NCI-H446 treated with DMSO at 0.1 percent for 48 hours (cell line): ENCODE measurements at places on chromosomes 6 and 20.

GRCh38 chr6:78487401-78487800 lies 379.9 kb upstream of the IRAK1BP1 start:
- no peak for DNase-seq

- DNase-seq = no peak
Measured at GRCh38 chr6:17610835-17611234, 10.7 kb downstream of the FAM8A1 start.

GRCh38 chr20:36098364-36098763 lies 56.2 kb upstream of the EPB41L1 start:
- no peak for DNase-seq

GRCh38 chr20:8194721-8195120 lies 62.7 kb downstream of the PLCB1 start:
- DNase-seq = no peak

DNA sequence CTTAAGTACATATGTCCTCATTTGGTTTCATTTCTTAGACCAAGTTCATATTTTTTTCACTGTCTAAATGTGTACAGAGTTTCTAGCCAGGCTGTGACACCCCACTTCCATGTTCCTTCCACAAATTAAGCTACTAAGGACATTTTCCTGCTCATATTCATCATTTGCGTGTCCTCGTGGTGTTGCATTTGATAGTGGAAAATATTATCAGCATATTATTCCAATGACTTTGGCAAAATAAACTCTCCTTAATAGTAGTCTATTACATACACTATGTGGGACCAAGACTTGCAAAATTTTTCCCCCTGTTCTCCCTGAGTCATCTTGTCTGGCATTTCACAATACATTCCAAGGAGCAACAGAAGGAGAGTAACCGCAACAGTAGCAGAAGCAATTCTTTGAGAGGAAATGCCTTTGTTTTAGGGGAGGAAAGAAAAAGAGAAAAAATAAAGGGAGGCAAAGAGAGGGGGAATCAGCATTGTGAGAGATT lies 599.2 kb downstream of the COL12A1 start:
- DNase-seq = no peak

DNA sequence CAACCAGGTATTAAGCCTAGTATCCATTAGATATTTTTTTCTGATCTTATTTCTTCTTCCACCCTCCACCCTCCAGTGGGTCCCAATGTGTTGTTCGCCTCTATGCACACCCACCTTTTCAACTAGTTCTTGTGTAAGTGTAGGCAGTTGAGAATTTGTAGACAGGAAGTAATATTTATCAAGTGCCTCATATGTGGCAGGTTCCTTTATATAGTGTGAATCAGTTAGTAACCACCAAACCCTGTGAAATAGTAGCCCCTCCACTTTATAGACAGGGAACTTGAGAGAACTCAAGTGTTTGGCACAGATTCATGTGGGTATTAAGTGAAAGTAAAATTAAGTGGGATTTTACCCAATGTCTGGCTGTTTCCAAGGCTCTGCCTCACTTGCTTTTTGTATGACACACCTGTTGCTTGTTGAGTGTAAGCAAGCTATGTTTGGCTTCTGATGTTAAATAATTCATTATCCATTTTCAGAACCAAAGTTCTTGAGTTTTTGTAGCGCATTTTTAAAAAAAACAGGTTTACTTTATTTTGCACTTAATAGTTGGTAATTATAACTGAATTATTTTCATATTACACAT lies 24.8 kb downstream of the AFDN start:
- no peak for DNase-seq

DNA sequence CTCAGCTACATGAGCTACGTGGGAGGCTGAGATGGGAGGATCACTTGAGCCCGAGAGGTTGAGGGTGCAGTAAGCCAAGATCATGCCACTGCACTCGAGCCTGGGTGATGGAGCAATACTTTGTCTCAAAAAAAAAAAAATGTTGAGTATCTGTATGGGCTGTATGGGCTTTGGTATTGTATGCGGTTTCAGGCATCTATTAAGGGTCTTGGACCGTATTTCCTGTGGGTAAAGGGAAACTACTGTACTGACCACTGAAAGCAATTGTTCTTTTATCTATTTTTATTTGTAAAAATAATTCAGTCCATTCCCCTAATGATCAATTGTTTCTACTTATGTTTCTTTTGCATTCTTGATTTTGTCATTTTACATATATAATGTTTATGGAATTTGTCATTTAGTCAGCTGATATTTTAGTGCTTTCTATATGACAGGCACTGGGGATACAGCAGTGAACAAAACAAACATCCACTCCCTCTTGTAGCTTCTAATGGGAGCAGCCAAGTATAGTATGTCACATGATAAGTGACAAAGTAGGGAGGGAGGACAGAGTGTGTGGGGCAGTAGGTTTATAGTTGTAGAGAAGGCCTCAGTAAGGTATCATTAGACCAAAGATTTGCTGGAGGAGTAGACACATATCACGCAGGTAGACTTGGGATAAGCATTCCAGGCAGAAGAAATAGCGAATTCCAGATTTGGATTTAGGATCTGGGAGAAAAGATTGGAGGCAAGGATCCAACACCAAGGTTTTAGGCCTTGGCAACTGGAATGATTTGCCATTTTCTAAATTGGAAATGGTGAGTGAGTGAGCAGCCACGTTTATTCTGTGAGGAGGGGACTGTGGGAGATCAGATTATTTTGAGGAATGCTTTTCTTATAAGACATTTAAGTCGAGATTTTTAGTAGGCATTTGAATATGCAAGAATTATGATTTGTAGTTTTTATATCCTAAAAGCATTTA lies 6.0 kb downstream of the PCMT1 start:
- DNase-seq = no peak

DNA sequence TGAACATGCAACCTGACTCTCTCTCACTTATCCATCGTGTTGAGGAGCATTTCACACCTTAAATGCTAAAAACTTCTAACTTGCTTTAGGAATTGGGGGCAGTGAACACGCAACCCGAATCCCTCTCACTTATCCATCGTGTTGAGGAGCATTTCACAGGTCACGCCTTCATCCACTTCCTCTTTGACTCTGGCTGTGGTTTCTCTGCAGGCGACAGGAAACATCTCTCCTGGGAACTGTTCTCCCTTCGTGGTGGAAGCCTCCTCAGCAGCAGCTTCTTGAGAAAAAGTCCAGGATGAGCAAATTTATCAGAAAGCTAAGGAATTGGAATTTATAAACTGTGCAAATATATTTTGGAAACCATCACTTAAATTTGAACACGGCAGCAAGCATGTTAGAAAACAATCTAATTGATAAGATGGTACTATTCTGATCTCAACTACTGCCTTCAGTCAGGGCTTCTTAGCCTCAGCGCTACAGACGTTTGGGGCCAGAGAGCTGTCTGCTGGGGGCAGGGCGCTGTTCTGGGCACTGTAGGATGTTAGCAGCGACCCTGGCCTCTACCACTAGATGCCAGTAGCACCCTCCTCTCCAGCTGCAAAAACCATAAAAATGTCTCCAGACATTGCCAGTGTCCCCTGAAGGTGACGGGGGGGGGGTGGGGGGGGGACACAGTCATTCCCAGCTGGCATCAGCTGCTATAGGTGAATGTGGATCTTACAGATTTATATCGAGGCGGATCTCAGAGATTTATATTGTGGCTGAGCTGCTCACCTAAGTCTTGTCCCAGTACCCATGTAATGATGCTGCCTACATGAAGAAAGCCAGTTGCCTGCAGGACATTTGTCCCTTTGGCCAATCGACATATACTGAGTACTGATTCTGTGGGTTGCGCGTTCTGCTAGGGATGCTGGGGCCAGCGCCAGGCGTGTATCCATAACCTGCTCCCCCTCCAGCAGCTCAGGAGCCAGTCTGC lies 26.2 kb downstream of the CTCFL start:
- DNase-seq = no peak

DNA sequence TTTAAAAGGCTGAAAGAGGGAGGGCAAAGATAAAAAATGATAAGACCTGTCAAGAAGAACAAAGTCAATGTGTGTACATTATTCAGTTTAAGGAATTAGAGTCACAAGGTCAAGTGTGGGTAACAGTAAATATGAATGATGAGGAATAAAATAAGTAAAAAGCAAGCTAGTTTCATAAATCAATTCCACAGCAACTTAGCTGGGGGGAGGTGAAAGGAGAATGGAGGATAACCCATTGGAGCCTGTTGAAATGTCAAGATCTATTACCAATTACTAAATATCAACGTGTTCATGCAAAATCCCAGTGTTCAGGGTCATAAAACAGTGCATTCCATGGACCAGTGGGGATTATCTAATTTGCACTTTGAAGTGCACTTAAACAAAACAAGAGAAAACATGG lies 242.9 kb downstream of the TBX18 start:
- no peak for DNase-seq

DNA sequence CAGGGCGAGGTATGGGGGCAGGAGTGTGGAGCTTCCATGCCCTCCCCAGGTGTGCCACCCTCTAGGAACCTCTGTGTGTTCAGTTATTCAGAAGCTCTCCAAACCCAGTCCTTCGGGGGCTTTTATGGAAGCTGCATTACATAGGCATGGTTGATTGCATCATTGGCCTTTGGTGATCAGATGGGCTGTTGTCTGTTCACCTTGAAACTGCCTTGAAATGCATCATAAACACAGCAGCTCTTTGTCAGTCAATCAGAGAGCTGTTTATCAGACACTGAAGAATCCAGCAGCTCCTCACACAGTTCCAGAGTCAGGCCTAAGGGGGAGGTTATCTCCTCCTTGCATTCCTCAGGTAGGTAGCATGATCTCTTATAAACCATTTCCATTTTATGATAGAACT lies 62.4 kb downstream of the E2F3 start:
- no peak for DNase-seq

- peak; percentile 67 for DNase-seq
Measured at GRCh38 chr6:42452171-42453030, 675 bp upstream of the TRERF1 start.

GRCh38 chr6:49415358-49415757 lies 47.7 kb downstream of the MMUT start:
- DNase-seq = no peak

DNA sequence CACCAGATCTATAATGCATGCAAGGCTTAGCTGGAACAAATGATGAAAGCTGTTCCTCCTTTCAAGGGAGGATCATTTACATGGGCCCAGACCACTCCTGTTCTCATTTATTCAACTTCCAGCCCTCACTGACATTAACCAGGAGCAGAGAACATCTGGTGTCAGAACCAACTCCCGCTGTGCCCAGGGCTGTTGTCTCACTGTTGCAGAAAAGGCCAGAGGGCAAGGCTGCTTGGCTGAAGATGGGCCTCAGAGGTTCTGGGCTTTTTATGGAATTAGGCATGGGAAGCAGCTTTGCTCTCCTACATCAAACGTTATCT lies 164.2 kb downstream of the GMPR start:
- peak; percentile 72 for DNase-seq

DNA sequence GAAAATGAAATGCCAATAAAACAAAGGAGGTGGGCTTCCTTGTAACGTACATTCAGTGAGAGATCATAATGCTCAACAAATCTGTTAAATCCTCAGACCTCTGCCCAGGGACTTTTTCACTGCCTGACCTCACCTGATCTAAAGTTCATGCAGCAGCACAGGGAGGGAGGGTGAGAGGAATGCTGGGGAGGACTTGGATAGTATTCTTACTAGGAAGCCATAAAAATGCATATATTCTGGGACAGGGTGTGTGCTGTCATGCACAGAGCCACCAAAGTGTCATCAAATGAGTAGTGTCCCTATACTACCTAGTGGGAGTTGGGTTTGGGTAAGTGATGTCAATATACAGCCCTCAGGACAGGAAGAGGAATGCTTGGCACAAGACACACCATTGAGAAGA lies 32.6 kb downstream of the CLIC5 start:
- no peak for DNase-seq

- no peak for DNase-seq
Measured at GRCh38 chr20:59334651-59335300, 34.4 kb downstream of the EDN3 start.

DNA sequence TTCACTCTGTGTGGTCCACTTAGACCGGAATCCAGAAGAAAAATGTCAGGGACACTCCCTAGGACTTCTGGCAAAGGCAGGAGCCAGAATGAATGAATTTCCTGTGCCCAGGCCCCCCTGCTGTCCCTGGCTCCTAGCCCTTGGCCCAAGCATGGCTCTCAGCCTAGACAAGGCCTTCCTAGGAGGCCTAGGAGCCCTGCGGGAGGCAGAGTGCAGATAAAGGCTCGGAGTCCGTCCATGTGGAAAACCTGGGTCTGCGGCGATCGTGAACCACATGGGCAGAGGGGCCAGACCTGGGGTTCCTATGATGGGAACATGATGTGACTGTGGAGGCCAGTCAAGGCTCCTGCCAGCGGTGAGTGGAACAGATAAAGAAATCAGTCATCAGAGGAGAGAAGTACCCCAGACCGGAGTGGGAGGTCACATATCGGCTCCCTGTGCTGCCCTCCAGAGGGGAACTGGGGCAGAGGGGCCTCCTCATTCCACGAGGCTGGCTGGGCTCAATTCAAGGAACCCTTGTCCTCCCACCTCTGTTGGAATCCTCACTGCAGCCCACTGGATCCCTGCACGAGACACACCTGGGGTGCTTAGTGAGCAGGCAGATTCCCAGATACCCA lies 5.9 kb upstream of the VSTM2L start:
- no peak for DNase-seq

DNA sequence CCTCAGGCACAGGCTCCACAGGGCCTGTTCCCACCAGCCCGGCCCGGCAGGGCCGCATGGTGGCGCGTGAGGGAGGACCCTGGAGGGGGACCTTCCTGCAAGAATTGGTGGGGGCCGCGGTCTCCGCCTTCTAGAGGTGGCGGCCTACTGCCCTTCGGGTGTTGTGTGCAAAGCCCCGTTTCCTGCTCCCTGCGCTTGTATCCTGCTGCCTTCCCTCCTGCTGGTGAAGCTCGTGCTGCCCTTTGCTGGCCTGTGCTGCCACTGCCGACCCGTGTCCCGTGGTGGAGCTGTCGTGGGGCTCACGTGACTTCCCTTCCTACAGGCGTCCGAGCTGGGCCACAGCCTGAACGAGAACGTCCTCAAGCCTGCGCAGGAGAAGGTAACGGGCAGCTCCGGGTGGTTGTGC lies 8.4 kb upstream of the COL20A1 start:
- no peak for DNase-seq

DNA sequence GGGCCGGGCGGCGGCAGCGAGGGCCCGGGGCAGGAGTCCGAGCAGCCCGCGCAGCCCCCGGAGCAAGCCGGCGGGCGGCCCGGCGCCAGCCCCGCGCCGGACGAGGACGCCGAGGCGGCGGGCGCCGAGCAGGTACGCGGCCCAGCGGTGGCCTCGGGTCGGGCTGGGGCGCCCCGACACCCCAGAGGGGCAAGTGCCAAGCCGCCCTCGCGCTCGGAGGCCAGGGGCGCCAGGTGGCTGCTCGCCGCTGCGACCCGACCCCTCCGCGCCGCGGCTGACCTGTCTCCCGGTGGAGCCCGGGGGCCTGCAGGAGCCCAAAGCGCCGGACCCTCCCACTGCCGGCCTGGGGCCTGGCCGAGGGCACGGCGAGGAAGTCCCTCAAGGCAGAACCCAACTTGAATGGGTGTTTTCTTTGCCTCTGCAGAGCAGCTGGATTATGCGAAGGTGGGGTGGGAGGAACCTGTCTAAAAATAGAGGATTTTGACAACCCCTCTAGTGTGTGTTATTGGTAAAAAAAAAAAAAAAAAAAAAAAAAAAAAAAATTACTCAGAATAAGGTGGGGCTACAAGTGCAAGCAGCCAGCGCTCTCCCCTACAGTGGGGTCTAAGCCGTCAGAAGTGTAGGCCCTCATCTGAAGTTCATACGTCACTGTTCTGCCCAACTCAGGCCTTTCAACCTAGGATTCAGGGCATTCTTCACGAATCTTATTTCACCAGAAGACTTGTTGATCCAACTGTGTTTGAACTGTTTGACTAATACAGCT lies 609 bp downstream of the OGFRL1 start:
- no peak for DNase-seq
